Left ventricle myocardium inferior (tissue), 1 donor: ENCODE measurements at places on chromosomes 1 and 21. TPM values are rescaled to one million over a fixed set of nuclear protein-coding genes. Genes with fewer than 3 reads are reported as not detected.

IL10 gene
- 0.38 TPM for total RNA-seq

FCGR1A gene
- 1.2 TPM for total RNA-seq

CCDC30 gene
- total RNA-seq = 2.2 TPM

DMBX1 gene
- not detected for total RNA-seq

DNA sequence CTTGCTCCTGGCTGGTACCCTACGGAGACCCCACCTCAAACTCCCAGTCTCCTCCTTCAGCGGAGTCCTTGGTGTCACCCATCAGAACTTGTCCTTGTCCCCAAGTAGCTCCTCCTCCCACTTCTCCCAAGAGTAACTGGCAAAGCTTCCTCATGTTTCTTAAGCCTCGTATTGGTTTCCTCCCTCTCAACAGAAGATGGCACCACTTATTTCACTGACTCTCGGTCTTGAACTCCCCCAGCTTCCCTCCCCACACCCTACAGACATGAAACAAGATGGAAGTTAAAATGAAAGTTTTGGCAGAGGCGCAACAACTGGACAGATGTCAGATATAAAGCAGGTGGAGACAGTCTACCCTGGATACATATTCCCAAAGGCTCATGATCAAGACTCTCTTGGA is 13.4 kb downstream of the RAB7B start:
- H3K36me3 ChIP-seq = peaks cover 3% of the 10 kb centered on the region
- no peak overlapping the region for H3K27ac ChIP-seq
- peaks cover 40% of the 10 kb centered on the region for H3K4me1 ChIP-seq
- no peak overlapping the region for H3K4me3 ChIP-seq

DNA sequence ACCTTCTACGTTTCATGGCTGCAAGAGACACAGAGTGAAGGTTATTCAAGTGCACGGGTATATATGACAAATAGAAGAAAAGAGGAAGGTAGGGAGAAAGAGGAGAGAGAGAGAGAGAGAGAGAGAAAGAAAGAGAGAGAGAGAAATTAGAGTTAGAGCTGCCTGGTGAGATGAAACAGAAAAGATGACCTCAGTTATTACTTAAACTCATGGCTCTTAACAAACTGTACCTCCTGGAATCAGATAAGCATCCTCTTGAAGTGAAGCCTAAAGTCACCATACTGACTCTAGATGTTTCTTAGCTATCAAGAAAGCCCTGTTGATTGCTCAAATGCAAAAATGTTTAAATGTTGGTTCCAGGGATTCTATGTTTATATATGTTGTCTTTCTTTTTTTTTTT is 597.7 kb upstream of the ZP4 start:
- H3K4me3 ChIP-seq = no peak overlapping the region
- H3K36me3 ChIP-seq = no peaks in the 10 kb centered on the region
- DNase-seq = no peak
- no peaks in the 10 kb centered on the region for H3K4me1 ChIP-seq
- H3K27me3 ChIP-seq = no peaks in the 10 kb centered on the region
- no peak overlapping the region for H3K27ac ChIP-seq

GRCh38 chr1:67441739-67442281 is 11.6 kb upstream of the SERBP1 start:
- no peaks in the 10 kb centered on the region for H3K36me3 ChIP-seq
- no peak overlapping the region for H3K4me3 ChIP-seq
- H3K27me3 ChIP-seq = no peaks in the 10 kb centered on the region

- H3K36me3 ChIP-seq = no peaks in the 10 kb centered on the region
- H3K27me3 ChIP-seq = no peaks in the 10 kb centered on the region
- DNase-seq = no peak
- no peak overlapping the region for H3K27ac ChIP-seq
- H3K4me3 ChIP-seq = no peak overlapping the region
These were observed 41.8 kb downstream of the HS2ST1 start for GRCh38 chr1:86956221-86956620.

DNA sequence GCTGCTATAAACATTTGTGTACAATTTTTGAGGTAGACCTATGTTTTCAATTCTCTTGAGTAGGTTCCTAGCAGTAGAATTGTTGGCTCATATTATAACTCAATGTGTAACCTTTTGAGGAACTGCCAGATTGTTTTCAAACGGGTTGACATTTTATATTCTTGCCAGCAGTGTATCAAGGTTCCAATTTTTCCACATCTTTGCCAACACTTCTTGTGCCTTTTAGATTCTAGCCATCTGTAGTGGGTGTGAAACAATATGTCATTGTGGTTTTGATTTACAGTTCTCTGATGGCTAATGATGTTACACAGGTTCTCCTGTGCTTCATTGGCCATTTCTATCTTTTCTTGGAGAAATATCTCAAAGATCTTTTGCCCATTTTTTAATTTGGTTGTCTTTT is 36.4 kb downstream of the MAP3K7CL start:
- peaks cover 25% of the 10 kb centered on the region for H3K4me1 ChIP-seq
- no peaks in the 10 kb centered on the region for H3K27me3 ChIP-seq
- no peak for DNase-seq
- no peaks in the 10 kb centered on the region for H3K36me3 ChIP-seq
- no peak overlapping the region for H3K4me3 ChIP-seq

DNA sequence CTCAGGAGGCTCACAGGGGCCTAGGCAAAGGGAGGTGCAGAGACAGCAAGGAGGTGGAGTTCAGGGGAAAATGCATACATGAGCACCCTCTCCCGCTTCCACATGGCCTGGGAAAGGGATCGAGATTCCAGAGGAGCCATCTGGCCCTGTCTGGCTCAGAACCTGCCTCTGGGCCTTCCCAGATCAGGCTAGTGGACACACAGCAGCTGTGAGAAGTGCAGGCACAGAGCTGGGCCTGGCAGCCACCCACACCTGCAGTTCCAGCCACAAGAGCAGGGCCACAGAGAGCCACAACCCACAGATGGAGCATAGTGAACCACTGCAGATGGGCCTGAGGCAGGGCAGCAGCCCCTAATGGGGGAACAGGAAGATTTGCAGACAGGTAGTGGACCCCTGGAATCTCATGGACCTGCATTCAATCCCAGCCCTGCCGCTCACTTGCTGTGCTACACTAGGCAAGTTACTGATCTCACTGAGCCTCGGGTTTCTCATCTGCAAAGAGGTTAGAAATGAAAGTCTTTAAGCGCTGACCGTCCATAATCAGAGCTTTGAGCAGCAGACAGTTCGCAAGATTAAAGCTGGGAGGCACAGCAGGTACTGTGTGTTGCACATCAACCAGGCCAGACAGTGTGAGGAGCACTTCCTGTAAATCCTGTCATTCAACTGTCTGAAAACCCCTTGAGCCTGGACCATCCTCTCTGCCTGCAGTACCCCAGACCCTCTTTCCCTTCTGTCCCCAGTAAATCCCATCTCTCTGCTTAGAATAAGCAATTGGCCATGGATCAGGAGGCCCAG is 58.0 kb downstream of the MATN1 start:
- no peaks in the 10 kb centered on the region for H3K36me3 ChIP-seq
- no peak overlapping the region for H3K4me3 ChIP-seq
- no peak overlapping the region for H3K27ac ChIP-seq
- no peaks in the 10 kb centered on the region for H3K4me1 ChIP-seq

DNA sequence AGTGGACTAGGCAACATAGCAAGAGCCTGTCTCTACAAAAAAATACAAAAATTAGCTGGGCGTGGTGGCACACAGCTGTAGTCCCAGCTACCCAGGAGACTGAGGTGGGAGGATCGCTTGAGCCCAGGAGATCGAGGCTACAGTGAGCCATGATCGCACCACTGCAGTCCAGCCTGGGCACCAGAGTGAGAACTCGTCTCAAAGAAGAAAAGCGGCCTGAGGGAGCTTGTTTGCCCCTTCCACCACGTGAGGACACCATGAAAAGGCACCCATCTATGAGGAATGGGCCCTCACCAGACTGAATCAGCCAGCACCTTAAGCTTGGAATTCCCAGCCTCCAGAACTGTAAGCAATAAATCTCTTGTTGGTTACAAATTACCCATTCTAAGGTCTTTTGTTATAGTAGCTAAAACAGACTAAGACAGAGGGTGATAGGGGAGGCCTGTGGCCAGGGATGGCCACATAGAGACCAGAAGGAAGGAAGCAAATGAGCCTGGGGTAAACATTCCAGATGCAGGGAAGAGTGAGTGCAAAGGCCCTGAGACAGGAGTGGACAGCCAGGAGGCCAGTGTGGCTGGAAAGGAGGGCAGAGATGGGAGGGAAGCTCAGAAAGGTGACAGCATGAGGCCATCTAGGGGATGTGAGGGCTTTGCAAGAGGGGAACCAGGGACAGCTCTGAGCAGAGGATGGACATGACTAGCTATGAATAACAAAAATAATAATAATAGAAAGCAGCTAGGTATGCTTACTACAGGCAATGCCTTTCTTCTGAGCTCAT is 120.1 kb downstream of the MATN1 start:
- H3K27ac ChIP-seq = no peak overlapping the region
- H3K36me3 ChIP-seq = no peaks in the 10 kb centered on the region
- H3K27me3 ChIP-seq = peaks cover 71% of the 10 kb centered on the region

DNA sequence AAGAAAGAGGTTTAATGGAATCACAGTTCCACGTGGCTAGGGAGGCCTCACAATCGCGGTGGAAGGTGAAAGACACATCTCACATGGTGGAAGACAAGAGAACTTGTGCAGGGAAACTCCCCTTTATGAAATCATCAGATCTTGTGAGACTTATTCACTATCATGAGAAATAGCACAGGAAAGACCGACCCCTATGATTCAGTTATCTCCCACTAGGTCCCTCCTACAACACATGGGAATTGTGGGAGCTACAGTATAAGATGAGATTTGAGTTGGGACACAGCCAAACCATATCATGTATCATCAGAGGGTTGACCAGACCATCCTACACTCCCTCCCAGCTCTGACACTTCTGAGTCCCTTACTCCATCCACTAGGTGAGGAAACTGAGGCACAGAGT is 143.9 kb upstream of the KLHDC7A start:
- H3K4me1 ChIP-seq = no peaks in the 10 kb centered on the region
- no peaks in the 10 kb centered on the region for H3K36me3 ChIP-seq
- no peak overlapping the region for H3K27ac ChIP-seq
- no peak overlapping the region for H3K4me3 ChIP-seq

GRCh38 chr1:29753771-29754572 is 517.6 kb downstream of the PTPRU start:
- no peak for DNase-seq
- H3K4me3 ChIP-seq = no peak overlapping the region
- H3K36me3 ChIP-seq = no peaks in the 10 kb centered on the region

GRCh38 chr1:55074455-55074854 is 35.1 kb downstream of the PCSK9 start:
- peaks cover 99% of the 10 kb centered on the region for H3K36me3 ChIP-seq
- no peaks in the 10 kb centered on the region for H3K27me3 ChIP-seq

GRCh38 chr1:6497215-6497866 is 5.9 kb upstream of the PLEKHG5 start:
- H3K27ac ChIP-seq = peak overlapping the region; percentile 79
- DNase-seq = peak; percentile 68

- no peaks in the 10 kb centered on the region for H3K36me3 ChIP-seq
- H3K4me1 ChIP-seq = peaks cover under 1% of the 10 kb centered on the region
- no peaks in the 10 kb centered on the region for H3K27me3 ChIP-seq
- no peak overlapping the region for H3K27ac ChIP-seq
- H3K4me3 ChIP-seq = no peak overlapping the region
These were observed 41.0 kb upstream of the MUTYH start for GRCh38 chr1:45381243-45381642.

- H3K4me3 ChIP-seq = no peak overlapping the region
- no peak overlapping the region for H3K27ac ChIP-seq
- no peaks in the 10 kb centered on the region for H3K27me3 ChIP-seq
These were observed 92.9 kb downstream of the C21orf91 start for GRCh38 chr21:17726047-17726829.

GRCh38 chr1:157725221-157725577 is 24.6 kb upstream of the FCRL3 start:
- H3K27me3 ChIP-seq = peaks cover 9% of the 10 kb centered on the region
- no peak for DNase-seq
- no peaks in the 10 kb centered on the region for H3K4me1 ChIP-seq
- H3K36me3 ChIP-seq = no peaks in the 10 kb centered on the region

DNA sequence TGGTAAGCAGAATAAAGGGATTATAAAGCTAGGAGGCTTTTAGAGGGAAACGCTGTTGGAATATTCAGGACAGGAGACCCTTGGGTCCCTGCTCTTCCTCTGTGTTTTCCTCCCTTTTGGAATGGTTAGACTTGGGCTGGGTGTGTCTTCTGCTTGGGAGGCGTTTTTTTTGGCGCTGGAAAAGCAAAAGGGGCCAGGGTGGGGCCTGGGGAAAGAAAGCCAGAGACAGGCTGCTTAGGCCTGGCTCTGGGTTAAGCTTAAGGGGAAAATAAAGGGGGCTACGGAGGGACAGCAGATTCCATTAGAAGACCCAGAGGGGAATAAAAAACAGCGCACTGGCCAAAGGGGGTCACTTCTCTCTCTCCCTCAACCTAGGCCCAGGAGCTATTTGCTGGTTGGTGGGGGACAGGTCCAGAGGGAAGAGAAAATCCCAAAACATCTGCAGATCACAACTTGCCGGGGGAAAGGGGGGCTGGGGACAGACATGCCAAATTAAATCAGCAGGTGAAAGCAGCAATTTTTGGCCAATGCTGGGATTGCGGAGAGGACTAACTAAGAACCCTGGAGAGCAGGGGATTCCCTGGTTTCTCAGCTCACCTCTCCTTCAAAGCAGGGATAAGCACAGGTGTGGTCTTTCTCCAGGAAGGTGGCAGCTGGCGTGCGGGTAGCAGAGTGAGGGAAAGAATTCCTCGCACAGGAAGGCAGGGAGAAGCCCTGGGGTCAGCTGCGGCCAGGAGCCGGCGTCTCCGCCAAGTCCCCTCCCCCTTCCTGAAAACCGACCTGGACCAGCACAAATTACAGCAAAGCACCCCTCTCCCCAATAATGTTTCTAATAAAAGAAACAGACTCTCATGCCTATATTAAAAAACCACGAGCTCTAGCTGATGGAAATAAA is 82.2 kb upstream of the AK4 start:
- DNase-seq = peak; percentile 44
- H3K36me3 ChIP-seq = no peaks in the 10 kb centered on the region
- H3K27me3 ChIP-seq = no peaks in the 10 kb centered on the region
- H3K4me3 ChIP-seq = peak overlapping the region; percentile 82
- peak overlapping the region; percentile 98 for H3K27ac ChIP-seq
- H3K4me1 ChIP-seq = peaks cover 68% of the 10 kb centered on the region

DNA sequence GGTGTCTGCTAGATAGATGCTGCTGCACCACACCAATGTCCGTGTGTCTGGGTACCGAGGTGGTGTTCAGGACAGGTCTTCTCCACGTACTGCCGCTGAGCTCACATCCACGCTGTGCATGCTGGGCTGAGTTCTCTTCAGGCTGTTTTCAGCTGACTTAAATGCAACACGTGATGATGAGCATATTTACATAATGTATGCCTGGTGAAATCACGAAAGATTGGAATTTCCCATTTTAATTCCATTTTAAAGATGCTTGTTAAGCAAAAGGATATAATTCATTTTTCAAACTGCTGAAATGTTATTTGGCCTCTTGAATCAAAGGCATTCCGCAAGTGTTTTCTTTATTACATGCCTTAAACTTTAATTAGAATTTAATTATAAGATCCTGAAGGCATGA is 107.9 kb downstream of the FGGY start:
- H3K27me3 ChIP-seq = no peaks in the 10 kb centered on the region
- DNase-seq = no peak
- no peak overlapping the region for H3K27ac ChIP-seq
- H3K36me3 ChIP-seq = no peaks in the 10 kb centered on the region
- H3K4me3 ChIP-seq = no peak overlapping the region

GRCh38 chr1:206505702-206506355 is 1.5 kb upstream of the RASSF5 start:
- H3K27me3 ChIP-seq = peaks cover 26% of the 10 kb centered on the region
- no peak overlapping the region for H3K27ac ChIP-seq
- no peaks in the 10 kb centered on the region for H3K36me3 ChIP-seq
- H3K4me1 ChIP-seq = peaks cover 67% of the 10 kb centered on the region
- no peak for DNase-seq

GRCh38 chr1:181090641-181091126 is 2.2 kb downstream of the IER5 start:
- no peak for DNase-seq
- H3K36me3 ChIP-seq = peaks cover 7% of the 10 kb centered on the region
- H3K27me3 ChIP-seq = no peaks in the 10 kb centered on the region
- H3K27ac ChIP-seq = peak overlapping the region; percentile 96
- peak overlapping the region; percentile 81 for H3K4me3 ChIP-seq
